ENCODE measurements at places on chromosomes 2 and 18.
A peak's percentile ranks its signal among the peaks of the same experiment; 100 is the strongest.

- no peak for DNase-seq
Measured at GRCh38 chr2:11665028-11665427, 5.0 kb downstream of the NTSR2 start.

DNA sequence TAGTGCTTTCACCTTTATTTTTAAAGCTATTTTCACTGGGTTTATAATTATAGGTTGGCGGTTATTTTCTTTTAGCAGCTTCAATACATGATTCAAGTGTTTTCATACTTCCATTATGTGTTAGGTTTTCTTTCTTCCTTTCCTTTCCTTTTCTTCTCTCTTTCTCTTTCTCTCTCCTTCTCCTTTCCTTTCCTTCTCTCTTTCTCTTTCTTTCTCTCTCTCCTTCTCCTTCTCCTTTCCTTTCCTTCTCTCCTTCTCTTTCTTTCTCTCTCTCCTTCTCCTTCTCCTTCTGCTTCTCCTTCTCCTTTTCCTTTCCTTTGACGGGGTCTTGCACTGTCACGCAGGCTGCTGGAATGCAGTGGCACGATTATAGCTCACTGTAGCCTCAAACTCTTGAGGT, 36.0 kb downstream of the HAUS1 start:
- DNase-seq: no peak

- DNase-seq: no peak
Measured at GRCh38 chr2:234715671-234716250, 218.9 kb upstream of the ARL4C start.

GRCh38 chr2:222353993-222354392, 55.2 kb upstream of the PAX3 start:
- no peak for DNase-seq

DNA sequence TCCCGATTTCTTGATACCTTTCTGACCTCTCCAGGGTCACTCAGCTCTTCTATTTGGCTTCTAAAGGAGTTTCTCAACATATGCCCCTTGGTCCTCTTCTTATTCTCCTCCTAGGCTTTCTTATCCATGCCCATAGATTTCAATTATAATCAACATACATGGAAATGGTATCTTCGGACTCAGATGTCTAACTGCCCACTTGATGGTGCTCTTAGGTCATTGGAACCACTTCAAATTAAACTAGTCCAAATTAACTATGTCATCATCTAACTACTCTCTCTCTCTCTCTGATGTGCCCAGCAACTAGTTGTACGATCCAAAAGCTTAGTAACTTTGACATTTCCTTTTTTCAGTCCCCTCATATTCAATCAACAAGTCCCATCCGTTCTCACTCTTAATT, 43.2 kb upstream of the GPR75 start:
- DNase-seq: no peak

GRCh38 chr2:133264989-133265401, 303.3 kb downstream of the NCKAP5 start:
- no peak for DNase-seq

DNA sequence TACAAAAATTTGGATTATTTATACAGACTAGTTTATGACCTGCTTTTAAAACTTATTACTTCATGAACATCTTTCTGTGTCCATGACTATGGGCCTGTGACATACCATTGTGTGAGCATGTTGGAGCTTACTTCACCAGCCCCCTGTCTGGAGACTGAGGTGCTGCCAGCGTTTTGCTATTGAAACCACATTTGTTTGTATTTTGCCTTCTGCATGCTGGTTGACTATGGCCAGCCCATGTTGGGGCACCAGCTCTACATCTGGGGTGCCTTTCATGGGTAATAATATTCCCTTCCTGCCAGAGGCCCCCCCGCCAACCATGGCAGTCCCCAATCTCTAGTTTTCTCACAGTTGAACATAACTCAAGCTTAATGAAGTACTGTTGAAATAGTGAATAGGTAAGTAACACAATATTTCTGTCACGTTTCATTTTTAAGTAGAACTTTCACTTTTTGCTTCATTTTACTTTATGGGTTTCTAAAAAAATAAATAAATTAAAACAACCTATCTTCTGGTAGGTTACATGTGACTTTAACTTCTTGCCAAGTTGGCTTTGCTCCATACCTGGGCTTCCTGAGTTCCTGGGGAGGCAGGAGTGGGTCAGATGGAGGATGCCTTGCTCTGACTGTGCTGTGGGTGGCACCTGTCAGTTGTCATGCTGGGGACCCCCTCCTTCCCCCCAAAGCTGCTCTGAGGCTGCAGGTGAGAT, 63.9 kb downstream of the DGKD start:
- DNase-seq: no peak

DNA sequence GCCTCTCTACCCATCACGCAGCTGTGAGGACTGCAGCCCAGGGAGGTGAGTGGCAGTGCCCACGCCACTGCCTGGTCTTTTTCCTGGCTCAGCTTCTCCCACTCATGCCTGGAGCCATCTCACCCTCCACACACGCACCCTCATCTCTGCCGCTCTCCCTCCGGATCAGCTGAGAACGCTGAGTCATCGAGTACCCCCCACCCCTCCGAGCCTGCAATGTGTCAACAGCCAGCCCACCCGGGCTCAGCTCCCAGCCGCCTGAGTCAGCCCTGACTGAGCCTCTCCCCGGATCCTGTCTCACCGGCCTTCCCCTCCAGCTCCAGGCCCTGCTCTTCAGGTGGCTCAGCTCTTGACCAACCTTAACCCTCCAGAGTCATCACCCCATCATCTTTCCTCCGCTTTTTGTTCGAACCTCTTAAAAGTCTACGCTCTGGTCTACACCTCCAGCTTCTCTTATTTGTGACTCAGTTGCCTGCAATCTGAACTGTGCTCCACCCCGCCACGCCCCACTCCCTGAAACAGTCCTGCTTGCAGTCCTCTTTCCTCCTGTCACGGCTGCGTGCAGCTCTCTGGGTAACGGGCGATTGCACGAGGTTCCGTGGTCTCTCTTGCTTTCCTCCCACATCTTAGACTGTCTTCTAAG, 94.4 kb upstream of the ASAP2 start:
- DNase-seq: peak; percentile 54

DNA sequence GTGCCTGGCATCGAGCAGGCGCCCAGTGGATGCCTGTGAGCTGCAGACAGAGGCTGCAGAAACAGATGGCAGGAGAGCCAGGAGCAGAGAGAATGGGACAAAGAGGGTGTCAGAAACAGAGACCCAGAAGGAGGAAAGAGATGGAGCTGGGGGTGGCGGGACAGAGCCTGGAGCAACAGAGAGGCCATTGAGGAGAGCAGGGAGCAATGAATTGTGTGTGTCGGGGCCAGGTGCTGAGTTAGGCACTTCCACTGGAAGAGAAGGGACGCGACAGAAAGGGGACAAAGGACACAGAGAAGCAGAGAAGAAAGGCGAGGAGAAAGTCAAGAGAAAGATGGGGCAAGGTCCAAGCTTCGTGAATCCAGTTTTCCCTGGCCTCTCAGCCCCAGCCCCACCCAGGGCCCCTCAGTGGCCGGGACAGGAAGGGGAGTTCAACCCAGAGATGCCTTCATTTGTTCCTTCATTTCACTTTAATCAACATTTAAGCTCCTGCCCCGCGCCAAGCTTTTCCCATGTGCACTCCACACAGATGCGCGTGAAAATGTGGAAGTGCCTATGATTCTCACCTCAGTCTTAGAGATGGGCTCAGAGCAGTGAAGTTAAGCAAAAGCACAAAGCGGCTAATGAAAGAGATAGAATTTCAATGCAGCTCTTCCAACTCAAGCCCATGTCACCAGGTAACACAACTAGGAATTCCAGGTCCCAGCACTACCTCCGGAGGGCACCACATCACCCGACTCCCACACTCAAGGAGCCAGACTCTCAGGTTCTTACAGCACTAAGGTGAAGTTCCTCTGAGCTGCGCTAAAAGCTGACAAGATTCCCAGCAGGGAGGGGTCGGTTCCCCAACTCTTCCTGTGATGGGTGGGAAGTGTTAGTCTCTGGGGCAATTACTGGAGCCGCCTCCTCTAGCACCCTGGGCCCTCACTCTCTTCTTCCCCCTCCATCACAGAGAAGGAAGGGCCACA, 55.1 kb downstream of the TNS1 start:
- no peak for DNase-seq

DNA sequence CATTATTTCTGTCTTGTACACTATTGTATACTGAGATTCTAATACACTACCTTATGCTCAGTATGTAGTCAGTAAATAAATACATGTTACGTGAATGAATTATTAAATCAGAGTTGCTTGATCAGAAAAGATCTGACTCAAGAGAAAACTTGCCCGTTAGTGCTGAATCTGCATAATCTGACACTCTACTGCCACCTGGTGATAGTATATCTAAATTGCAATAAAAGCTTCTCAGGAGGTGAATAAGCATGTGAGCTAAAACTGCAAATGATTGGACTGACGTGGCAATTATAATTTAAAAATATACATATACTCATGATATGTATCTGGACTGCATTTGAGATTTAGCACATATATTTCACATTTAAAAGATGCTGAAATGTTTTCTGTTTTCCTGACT, 70.4 kb downstream of the KIAA1328 start:
- peak; percentile 55 for DNase-seq

DNA sequence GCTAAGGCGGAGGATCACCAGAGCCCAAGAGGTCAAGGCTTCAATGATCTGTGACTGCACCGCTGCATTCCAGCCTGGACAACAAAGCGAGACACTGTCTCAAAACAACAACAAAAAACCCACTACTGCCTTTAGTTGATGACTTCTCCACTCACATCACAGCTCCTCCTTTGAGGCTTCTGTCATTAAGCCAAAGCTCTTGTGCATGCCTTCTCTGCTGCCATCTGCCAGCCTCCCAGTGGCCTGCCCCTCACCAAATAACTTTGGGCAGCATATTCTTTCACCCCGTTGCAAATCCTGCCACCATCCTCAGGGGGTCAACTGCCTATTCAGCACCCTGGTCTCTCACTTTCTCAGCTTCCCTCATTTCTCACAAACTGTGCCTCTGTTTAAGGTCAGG, 27.5 kb downstream of the OSBPL1A start:
- DNase-seq: no peak

DNA sequence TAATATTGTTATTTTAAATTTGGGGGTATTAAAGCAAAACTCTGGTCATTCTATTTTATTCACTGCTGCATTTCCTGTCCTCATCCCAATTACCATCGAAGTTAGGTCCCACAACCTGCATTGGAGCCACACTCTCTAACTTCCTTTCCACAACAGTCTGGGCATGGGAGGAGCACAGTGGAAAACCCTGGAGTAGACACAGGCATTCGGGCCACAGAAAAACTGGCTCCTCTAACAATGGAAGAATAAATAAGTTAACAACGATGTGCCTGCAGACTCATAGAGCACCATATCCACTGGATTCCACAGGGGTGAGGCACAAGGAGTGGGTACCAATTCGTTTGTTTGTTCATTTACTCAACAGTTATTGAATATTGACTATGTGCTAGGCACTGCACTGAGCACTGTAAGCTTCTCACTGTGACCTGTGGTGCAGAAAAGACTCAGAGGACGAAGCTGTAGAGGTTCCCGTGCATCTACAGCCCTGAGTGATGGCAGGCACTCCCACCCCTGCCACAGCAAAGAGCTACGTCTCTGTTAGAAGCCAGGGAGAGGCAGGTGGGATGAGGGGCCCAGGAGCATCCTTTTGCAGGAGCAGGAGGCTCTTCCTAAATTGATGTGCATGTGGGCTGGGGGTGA, 154.2 kb upstream of the PGAP1 start:
- DNase-seq: no peak

DNA sequence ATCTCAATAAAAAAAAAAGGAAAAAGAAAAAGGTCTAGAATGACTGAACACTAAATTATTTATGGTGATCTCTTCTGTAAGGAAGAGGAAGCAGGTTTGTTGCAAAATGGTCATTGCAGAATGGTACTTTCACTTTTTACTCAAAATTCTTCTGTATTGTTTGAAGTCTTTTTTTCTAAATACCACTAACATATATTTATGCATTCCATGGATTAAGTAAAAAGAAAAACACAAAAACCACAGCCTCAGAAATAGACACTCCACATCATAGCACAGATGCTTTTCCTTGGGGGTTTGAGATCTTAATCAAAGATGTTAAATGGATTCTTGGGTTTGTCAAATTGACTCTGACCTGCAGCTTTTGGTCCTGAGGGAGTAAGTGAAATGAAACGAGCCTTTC, 47.4 kb downstream of the RHOB start:
- DNase-seq: no peak

GRCh38 chr2:237177052-237177451, 91.4 kb downstream of the COPS8 start:
- no peak for DNase-seq

DNA sequence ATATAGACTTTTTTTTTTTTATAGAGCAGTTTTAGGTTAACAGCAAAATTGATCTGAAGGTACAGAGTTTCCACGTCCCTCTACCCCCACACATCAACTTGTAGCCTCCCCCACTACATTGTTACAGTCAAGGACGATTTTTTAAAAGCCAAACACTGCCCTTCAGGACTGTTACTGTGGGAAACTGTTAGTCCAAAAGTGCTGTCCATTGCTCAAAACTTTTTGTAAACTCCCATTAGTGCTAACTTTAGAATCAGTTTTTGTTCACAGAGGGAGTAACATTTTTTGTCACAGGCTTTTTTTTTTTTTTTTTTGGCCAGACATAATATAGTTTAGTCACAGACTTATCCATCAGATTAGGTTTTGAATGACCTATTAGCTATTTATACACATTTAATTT, 24.1 kb downstream of the ELP2 start:
- DNase-seq: no peak

DNA sequence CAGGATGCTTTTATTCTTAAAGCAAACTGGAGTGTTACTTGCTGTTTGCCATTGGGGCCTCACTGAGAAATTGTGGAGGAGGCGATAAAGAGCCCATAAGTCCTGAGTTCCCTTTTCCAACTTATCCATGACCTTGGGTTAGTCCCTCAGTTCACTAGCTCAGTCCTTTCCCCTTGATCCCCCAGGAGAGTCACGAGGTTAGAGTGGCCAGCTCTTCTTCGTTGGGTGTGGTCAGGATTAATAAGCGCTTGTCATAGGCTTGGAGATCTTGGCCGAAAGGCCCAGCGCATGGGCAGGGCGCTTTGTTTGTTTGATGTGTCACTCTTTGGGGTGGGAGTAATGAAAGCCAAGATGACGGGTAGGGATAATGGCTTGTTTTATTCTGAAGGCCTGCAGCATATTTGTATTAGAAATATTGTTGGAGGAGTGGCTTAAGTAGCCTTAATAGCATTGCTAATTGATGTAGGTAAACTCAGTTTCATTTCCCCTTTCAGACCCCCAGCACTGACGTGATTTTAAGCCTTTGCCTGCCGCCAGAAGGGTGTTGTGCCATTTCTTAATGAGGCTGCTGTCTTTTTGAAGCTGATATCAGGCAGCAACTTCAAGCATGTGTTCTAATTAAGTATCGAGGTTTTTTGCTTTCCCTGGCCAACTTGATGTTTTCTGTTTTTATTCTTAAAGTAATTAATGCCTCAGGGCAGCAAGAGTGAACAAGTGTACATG, 15.7 kb downstream of the GRHL1 start:
- no peak for DNase-seq

- no peak for DNase-seq
Measured at GRCh38 chr2:72185206-72185605, 37.5 kb upstream of the CYP26B1 start.

- no peak for DNase-seq
Measured at GRCh38 chr2:174333017-174333371, 1.8 kb upstream of the SP9 start.

DNA sequence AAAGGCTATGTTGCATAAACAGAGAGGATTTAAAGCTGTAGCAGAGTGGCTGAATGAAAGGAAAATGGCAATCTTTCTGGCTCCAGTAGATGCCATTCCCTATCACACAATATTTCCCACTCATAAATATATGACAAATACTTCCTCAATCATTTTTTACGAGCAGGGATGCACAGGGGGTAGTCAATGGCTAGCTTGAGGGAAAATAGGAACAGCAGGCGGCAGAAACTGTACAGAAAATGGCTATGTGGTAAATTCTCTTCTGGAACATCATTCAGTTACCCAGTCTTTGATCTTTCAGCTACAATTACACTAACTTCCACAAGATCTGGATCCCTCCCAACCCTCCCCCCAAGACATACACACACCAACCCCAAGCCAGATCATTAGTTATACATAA, 127.2 kb downstream of the OLA1 start:
- no peak for DNase-seq

Data from A549 (cell line).